ENCODE measurements at places on chromosomes 11 and 22.

GRCh38 chr11:2587976-2588748 lies 111.6 kb downstream of the KCNQ1OT1 start:
- DNase-seq, result no peak

DNA sequence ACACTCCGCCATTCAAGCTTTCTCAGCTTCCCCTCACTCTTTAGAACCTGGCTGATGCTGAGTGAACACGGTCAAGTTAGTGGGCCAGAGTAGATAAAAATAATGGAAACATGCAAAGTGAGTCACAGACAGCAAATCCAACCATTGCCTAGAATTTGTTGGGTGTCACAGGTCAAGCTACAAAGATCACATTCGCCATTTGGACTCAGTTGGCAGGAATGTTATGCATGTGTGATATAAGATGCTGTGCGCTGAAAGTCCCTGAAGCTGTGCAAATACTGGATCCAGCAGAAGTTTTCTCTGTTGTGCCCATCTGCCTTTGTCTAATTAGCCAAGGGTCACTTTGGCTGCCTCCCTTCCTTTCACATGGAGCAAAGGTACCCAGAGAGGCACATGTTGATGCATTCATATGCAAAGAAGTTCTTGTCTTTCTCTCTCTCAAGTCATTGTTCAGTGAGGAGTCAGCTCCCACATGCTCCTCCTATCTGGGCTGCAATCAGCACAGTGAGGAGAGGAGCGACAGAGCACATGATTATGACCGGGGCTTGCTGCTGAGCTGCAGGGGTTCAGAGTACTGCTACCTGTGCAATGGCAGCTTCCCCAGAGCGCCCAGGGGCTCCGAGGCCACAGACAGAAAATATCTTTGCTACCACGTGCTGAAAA lies 39.7 kb downstream of the FLI1 start:
- no peak for DNase-seq

- no peak for DNase-seq
Observed at GRCh38 chr11:114194702-114195101, 101.5 kb upstream of the NNMT start.

DNA sequence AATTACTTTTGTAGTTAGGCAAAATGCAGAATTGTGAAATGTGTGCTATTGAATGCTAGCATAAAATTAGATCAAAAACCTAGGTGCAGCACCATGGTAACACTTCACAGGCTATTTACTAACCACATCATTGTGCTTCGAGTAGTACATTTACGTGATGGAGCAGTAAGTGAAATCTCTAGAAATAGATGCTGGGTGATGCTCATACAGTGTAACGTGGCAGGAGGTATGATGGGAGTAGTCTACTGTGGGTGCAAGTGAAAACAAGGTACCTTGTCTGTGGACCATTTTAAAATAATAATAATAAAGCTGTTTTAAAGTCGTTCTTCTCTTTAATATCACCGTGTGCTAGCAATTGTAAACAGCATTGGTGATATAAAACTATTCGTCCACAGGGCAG lies 132.3 kb downstream of the DYNC2H1 start:
- DNase-seq, result no peak
